ENCODE measurements at places on chromosomes 12 and 14.
A peak's percentile ranks its signal among the peaks of the same experiment; 100 is the strongest.

DNA sequence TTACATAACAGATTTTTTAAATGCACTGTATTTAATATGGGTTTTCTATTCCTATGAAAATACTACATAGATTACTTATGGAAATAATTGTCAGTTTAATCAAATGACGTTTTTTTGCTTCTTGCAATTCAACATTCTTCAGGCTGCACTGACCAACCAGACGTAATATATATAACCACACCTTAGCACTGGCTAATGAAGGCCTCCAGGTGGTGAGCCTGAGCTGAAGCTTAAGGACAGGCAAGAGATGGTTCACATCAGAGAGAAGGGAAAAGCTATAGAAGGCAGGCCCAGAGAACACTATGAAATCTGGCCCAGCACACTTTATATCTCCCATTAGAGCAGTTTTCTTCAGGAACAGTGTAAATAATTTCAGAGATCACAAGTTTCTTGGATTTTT is 2.8 kb upstream of the MDGA2 start:
- DNase-seq, result no peak

- no peak for DNase-seq
Measured at GRCh38 chr12:54228471-54228870, 39.7 kb upstream of the SMUG1 start.

DNA sequence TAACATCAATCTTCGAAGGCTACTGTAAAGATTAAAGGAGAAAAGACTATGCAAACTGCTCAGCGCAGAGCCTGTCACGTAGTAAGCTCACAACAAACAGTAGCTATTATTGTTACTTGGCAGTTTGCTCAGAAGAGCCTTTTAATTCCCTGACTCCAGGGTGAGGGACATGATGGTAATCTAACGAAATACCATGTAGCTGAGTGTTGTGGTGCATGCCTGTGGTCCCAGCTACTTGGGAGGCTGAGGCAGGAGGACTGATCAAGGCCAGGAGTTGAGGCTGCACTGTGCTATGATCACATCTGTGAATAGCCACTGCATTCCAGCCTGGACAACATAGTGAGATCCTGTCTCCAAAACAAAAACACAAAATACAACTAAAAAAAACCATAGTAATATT is 22.8 kb downstream of the HEBP1 start:
- DNase-seq, result no peak

DNA sequence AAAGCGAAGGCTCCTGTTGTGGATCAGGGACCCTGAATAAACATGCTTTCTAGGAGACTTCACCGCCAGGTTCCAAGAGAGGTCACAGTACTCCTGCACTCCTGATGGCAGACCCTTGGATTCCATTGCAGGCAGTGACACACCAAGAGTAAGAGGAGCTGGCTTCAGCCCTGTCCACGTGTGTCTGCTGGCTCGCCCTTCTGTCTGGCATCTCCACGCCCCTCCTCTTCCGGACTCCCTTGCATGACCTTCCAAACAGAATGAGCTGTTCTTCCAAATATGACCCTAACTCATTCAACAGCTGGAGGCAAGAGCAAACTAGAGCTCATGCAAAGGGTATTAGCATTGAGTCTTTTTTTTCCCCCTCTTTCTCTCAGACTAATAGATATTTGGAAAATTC is 233.0 kb upstream of the PLEKHG7 start:
- no peak for DNase-seq

DNA sequence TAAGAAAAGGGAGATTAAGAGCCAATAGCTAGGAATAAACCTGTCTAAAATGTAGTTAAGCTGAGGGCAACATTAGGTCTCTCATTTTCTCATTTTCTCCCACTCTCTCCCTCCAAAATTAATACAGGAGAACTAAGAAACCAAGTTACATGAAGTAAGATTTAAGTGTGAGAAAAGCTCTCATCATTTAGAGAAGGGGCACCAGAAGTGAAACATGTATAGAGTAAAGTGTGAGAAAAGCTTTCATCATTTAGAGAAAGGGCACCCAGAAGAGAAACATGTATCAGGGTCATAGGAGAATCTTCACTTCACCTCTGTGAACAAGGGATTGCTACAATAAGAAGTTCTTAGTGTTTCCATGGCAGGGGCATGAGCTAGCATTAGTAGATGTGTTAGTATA is 132.4 kb upstream of the CNTN1 start:
- no peak for DNase-seq

DNA sequence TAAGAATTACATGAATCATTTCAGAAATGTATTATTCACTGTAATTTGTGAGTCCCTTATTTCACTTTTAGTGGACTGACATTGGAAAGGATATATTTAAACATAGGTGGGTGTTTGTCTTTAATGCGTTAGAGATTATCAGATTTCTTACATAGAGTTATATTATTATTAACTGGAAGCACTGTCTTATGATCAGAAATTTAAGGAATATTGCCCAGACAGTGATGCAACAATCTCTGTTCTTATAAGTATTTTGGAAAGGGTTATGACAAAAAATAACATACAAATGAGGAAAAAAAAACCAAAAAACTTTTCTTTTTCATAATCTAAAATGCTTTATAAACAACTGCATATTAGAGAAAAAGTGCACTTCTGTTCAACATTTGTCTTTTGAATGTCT is 836.6 kb downstream of the SLC6A15 start:
- no peak for DNase-seq

DNA sequence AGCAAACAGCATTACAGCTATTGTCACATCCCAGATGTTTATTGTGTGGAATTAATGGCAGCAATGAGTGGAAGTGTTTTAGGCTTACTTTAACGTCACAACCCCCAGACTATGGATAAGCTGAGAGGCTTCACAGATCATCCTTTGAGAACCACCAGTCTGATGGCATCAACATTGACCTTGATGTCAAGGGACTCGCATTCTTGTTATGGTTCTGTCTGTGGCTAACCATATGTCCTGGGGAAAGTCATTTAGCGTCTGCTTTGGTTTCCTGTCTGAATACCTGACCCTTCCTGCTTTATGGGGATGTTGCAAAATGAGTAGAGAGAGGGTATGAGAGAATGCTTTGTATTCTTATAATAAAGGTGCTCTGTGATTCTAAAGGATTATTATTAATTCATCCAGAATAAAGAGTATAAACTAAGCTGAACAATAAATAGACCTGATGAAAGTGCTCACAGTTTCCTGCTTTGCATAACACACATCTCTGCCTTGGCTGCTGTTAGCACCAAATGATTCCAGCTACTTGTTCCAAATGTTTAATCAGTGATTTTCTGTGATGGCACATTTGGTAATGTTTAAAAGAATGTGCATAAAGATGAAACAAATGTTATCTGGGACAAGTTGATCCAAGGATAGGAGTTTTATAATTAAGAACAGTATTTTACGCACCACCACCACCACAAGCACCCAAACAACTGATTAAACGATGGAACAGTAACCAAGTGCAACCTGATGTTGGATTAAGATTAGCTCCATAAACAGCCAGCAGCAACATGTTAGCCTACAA is 116.9 kb upstream of the LRIG3 start:
- no peak for DNase-seq

DNA sequence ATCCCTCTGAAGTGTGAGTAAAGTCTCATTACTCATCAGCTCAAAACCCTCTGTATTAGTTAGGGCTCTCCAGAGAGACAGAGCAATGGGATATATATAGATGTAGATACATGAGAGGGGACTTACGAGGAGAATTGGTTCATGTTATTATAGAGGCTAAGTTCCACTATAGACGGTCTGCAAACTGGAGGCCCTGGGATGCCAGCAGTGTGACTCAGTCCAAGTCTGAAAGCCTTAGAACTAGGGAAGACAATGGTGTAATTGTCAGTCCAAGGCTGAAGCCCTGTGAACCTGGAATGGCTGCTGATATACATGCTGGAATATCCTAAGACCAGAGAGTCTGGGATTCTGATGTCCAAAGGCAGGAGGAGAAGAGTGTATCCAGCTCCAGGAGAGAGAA is 57.3 kb upstream of the CEP83 start:
- no peak for DNase-seq

DNA sequence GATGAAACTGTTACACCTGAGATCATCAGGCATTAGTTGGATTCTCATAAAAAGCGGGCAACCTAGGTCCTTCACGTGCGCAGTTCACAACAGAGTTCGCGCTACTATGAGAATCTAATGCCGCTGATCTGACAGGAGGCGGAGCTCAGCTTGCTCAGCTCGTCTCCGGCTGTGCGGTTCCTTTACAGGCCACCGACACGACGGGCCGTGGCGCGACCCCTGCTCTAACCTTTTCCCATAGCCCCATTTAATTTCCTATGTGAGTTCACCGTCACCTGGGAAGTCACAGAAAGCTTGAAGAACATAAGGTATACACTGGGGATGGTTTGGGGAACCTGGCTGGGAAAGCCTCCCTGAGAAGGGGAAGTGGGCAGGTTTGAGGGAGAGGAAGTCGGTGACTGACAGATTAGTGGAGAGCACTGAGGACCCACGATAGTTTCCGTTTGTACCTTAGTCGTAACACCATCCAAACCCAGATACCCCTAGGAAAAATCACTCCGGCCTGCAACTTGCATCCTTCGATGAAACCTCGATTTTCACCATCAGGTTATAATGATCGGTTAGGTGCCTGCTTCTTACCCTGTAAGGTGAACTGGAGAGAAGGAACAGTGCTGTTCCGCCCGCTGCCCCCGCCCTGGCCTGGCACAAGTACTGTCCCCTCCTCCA is 2.8 kb upstream of the AAAS start:
- DNase-seq, result peak; percentile 62

GRCh38 chr12:14612898-14613445 is 45.3 kb upstream of the PLBD1 start:
- DNase-seq, result no peak

DNA sequence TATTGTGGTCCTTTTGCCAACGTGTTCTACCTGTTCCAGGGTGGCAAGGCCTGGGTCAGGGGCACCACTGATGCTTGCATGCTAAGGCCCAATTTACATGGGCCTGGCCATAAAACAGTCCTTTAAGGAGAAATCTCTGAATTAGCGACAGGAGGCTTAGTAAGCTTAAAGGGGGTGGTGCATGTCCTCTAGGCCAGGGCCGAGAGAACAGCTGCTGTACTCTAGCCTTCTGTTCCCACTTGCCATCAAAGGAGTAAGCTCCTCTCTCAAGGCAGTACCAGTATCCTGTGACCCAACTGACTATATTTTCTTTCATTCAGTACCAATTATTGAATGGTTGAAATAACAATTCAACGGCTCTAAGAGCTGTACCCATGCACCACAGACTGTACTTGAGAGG is 67.7 kb upstream of the ZDHHC17 start:
- no peak for DNase-seq

GRCh38 chr14:59424341-59425071 is 40.7 kb downstream of the GPR135 start:
- DNase-seq, result no peak

GRCh38 chr14:99378782-99379214 is 101.9 kb downstream of the SETD3 start:
- no peak for DNase-seq

DNA sequence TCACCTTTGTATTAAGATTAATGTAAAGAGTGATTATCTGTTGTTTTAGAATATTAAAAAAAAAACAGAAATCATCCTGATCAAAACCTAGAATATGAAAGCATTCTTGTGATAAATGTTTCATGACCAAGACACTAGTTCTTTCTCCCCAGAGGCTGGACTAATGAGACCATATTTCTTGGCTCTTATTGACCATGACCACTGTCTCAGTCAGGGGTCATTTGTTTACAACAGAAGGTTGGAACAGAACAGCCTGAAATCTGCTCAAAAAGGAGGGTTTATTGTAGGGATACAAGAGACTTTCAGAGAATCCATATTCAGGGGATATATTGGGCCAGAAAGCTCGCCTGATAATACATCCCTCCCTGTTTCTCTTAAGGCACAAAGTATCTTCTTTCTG is 87.7 kb downstream of the TMEM30B start:
- DNase-seq, result no peak

DNA sequence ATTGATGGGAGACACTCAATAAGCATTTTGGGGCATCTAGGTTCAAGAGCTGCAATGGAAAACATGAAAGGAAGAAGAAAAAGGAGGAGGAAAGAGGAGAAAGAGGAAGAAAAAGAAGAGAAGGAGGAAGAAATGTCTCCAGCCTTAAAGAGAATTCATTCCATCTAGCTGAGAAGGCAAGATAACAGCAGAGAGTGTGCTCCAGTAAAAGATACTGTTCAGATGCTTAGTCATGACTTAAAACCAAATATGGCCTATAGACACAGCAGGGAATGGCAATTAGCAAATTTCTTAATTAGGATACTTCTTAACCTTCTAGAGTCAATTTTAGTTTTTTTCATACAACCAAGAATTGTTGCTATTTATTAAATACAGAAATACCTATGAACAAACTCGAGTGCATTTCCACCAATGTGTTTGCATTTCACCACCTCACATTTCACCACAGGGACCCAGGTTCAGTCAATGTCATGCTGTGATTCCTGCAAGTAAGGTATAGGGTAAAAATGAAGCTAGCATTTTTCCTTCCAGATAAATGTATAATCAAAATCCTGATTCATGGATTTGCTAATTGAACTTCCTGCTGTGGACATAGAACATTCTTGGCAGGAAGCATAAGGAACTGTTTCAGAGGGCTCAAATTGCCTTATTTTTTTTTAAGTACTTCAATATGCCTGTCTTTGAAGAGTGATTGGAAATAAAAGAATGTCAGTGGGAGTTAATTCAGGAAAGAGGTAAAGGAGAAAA is 177.8 kb downstream of the RPS29 start:
- DNase-seq, result no peak

- no peak for DNase-seq
Measured at GRCh38 chr14:89336338-89336737, 80.7 kb downstream of the FOXN3 start.

- no peak for DNase-seq
Measured at GRCh38 chr12:1995205-1995896, 8.9 kb downstream of the DCP1B start.

DNA sequence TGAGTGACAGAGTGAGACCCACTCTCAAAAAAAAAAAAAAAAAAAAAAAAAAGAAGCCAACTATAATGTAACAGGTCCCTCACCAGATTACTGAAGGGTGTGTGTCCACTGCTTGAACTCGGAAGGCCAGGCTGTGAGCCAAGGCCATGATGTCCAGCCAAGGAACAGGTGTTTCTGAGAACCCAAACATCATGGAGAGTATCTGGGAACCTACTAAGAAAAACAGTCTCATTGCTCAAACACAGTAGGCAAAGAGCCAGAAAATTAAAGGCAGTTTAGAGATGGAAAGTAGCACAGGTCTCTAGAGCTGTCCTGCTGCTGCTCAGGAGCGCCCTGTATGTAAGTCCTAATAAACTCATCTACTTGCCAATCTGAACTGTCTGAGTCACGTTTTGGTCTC is 12.5 kb upstream of the MAP4K5 start:
- DNase-seq, result no peak

DNA sequence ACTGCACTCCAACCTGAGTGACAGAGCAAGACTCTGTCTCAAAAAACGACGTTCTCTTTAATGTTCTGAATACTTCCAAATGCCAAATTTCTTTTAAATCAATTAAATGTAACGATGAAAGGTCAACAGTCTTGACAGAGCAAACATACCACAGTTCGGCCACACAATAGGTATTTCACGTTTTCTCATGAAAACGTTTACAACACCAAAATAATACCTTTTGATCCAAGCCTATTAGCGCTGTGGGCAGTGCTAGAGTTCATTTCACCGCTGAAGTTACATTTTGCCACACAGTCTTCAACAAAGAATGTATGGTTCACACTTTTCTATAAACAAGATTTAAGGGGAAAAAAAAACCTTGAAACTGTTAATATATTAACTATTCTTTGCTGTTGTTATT is 122.1 kb downstream of the MED13L start:
- DNase-seq, result no peak

- DNase-seq, result no peak
Measured at GRCh38 chr12:30594509-30594908, 101.2 kb downstream of the IPO8 start.

All from stimulated activated CD4-positive, alpha-beta T cell treated with anti-CD3 and anti-CD28 coated beads, TNF-alpha, amount 100 ng/mL, for 48 hours (primary cell).